ENCODE measurements at places on chromosomes 13 and 19.

DNA sequence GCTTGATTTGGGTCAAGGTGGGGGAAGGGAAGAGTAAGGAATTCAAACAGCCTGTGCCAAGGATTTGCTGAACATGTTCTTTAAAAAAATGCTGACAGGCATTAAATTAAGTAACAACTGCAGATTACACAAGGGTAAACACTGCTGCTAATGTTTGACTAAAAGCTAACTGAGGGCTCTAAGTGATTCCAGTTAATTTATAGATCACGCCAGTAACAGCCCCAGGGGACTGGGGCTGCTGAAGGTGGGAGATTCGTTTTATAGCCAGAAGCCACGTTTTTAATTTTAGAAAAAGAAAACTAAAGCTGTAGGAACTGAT, 321.7 kb downstream of the DLEU7 start:
- no peak for DNase-seq

GRCh38 chr13:43830497-43830881, 43.7 kb upstream of the ENOX1 start:
- DNase-seq, result no peak

- DNase-seq, result no peak
Observed at GRCh38 chr13:78787190-78787589, 128.2 kb upstream of the OBI1 start.

DNA sequence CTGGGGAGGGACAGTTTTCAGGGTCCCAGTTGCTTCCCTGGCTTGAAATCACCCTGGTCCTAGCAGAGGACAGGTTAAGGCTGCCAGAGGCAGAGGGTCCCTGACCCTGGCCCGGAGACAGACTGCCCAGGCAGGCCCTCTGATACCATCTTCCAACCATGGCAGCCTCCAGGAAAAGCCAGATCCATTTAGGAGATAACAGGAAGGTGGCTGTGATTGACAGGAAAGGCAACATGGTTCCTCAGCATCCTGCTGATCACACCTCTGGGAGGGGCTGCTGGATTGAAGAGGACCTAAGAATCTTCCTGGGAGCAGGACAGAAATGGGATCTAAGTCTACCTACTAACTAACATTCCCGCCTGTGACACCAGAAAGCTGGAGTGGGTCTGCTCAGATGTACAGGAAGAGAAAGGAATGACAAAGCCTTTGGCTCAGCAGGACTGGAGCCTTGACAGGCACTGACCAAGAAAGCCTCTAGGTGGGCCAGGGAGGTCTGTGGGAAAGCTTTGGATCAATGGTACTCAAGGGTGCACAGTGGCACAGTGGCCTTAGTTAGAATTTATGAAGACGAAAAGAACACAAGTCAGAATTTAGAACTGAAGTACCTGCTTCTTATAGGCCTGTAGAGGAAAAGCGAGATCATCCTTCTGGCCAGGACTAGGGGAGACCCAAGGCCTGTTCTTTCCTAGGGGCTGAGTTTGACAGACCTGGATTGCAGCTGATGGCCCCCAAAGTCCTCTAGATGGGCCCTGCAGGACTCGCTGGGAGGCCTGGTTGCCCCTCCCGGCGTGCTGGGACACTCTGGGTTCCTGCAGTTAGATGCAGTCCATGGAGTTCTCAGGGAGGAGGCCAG, 2.3 kb upstream of the PRKACA start:
- DNase-seq, result no peak

DNA sequence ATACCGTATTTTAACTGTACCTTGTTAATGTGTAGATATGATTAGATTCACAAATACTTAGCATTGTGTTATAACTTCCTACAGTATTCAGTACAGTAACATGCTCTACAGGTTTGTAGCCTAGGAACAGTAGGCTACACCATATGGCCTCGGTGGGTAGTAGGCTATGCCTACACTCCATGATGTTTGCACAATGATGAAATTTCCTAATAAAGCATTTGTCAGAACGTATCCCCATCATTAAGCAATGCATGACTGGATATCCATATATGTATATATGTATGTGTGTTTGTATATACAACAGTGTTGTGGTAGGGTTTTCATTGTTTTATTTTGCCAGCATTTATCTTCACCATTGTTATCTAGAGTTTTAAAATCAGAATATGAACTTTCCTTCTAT, 119.4 kb downstream of the SLC7A1 start:
- DNase-seq, result no peak

DNA sequence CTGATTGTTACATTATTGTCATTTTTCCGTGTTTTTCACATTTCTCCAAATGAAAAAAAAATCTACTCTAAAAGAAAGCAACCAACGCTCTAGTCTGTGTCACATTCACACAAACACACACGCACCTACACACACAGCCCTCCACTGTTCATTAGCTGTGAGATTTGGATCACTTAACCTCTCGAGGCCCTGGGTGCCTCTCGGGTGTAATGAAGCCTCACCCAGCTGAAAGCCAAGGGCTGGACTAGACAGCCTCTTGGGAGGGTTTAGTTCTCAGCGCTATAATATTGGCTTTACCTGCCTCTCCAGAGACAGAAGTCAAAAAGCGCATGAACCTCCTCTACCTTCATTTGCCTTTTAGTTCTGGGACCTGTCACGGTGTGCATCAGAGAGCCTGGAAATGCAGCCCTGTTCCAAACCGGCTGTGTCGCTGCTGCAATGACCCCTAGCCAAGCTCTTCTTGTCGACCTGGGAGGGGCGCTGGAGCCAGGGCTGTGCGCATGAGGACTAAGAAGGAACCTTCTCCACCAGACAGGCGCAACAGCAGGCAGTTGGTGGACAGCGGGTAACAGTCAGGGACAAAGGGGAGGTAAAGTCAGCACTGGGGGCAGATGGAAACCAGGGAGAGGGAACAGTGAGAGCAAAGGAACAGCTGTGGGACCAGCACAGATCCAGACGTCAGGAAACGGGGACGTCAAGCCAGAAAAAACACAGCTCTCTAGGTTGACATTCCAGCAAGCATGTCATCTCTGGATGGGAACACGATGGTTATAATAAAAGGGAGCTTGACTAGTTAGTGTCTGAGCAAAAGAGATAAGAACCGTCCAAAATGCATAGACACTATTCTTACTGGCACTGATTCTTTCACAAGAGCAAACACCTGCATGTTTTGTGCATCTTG, 375.9 kb downstream of the EFNB2 start:
- DNase-seq, result peak; percentile 67

DNA sequence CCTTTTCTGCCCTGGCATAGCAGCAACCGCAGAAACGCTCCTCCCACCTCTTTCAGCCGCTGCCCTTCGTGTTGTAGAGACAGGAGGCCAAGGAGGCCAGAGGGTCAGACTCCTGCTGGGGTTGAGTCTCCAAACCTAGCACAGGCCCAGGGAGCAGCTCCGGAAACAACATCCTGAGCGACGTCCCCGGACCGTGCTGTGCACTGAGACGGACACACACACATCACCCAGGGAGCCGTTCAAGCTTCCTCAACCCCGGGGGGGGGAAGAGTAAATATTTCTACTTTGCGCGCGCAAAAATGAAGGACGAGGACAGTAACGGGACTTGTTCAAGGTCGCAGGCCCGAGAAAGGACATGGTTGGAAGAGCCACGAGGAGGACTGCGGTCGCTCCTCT, 657 bp downstream of the ZNF550 start:
- DNase-seq, result no peak

GRCh38 chr13:79194727-79195126, 211.3 kb downstream of the RBM26 start:
- no peak for DNase-seq

DNA sequence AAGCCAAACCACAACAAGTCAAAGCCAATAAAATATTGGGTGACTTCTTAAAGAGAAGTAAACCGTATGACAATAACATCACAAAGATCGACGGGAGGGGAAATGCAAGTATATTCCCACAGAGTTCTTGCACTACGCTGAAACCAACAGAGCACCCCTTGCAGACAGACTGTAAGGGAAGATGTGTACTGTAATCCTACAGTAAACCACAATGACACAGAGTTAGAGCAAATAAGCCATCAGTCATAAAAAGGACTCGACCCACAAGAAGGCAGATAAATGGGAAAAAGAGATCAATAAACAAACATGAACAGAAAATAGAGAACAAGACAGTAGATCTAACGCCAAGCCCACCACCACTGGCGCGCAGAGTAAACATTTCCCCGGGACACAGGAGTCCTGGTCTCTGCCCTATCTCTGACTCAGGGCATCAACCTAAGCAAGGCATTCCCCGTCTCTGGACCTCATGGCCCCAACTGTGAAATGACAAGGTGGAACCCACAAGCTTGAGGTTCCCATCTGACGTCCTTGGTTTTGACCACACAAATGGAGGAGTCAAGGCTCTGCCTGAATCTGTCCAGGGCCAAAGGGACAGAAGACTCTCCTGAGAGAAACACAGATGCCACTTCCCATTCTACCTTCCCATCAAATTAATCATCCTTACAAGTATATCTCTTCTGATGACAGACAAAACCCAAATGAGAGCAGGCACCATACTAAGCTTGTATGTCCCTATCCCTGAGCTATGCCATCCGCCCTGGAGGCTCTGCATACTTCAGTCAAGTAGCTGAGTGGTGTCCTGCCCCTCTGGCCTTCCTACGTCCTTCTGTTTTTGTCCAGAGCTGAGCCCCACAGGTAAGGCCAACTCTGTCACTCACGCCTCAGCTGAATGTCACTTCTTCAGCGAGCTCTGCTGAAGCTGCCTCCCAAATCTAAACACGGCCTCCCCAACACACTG, 15.0 kb downstream of the SAFB2 start:
- no peak for DNase-seq

- DNase-seq, result no peak
Observed at GRCh38 chr19:17323964-17324332, 10.7 kb downstream of the ANO8 start.

GRCh38 chr13:110605132-110605531, 10.2 kb upstream of the NAXD start:
- no peak for DNase-seq

DNA sequence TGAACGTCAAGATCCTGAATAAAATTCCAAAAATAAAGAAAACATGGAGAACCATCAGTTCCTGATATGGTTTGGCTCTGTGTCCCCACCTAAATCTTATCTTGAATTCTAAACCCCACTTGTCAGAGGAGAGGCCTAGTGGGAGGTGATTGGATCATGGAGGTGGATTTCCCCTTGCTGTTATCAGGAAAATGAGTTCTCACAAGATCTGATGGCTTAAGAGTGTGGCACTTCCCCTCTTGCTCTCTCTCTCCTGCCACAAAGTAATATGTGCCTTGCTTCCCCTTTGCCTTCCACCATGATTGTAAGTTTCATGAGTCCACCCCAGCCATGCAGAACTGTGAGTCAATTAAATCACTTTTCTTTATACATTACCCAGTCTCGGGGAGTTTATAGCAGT, 827.4 kb downstream of the GPC5 start:
- DNase-seq, result no peak

GRCh38 chr19:1279782-1280341, 4.5 kb downstream of the FAM174C start:
- peak; percentile 56 for DNase-seq

DNA sequence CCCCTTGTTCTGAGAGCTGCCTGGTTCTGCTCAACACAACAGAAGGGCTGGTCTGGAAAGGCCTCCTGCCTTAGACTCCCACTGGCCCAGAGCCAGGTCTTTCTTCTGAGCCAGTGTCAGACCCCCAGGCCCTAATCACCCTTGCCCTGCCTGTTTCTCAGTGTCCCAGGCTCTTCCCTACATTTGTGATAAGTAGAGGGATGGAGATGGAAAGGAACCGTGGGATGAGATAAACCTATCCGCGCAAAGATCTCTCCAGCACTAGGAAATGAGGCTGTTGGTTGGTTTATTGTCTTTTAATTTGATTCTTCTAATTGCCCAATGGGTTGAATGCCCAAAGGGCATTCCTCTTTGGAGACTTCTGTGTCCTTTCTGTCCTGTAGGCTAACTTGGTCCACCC, 470.0 kb downstream of the TSHZ3 start:
- no peak for DNase-seq

DNA sequence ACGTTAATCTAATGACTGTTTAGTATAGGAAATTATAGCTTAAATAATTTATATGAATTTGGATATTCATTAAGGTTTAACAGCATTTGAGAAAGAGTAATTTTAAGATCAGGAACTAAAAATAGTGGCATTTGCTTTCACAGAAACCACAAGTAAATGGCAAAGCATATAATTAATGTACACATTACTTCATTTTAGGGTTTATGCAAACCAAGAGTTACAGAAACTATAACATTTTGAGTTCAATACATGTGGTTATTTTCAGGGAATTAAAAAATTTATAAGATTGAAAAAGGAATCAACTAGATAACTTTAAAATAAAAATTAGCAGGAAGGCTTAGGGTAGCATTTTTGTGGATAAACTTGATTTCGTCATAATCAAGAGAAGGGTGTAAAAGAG, 151.7 kb upstream of the MIR17HG start:
- DNase-seq, result no peak

DNA sequence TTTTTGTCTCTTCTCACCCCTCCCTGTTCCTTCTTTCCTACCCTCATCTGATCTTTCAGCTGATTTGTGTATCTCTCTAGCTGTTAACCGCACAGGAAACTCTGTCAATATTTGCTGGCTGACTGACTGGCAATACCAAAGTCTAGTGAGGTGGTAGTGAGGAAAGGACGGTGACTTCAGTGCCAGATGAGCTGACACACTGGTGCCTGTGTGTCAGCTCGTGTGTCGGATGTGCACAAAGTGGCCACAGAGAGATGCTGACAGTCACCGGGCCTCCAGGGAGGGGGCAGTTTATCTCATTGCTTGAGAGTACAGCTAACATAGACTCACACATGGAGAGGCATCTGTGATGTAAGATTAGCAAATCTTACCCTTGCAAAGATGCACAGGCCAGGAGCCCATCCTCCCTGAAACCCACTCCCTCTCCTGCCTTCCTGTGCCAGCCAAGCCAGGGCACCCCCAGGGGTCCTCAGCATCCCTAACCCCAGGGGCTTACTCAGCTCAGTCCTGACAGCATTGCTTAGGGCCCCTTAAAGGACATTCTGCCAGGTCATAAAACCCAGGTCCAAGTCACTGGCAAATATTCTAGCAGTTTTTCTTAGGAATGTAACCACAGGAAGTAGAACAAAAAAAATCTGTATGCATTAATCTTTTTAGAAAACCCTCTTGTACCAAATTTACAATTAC, 80.2 kb downstream of the SHISA2 start:
- no peak for DNase-seq
